ENCODE measurements at places on chromosomes 7 and 10. TPM values are rescaled to one million over a fixed set of nuclear protein-coding genes. Genes with fewer than 3 reads are reported as not detected.

GTF2IRD2 gene
- total RNA-seq = 2.9 TPM

- H3K36me3 ChIP-seq = no peaks in the 10 kb centered on the region
- DNase-seq = peak; percentile 72
- no peak overlapping the region for H3K27ac ChIP-seq
- no peak overlapping the region for H3K4me3 ChIP-seq
- H3K4me1 ChIP-seq = no peaks in the 10 kb centered on the region
Measured at GRCh38 chr7:19121977-19122588, 4.6 kb upstream of the TWIST1 start.

- DNase-seq = peak; percentile 11
- H3K27ac ChIP-seq = no peak overlapping the region
- H3K4me1 ChIP-seq = no peaks in the 10 kb centered on the region
- no peaks in the 10 kb centered on the region for H3K36me3 ChIP-seq
Measured at GRCh38 chr7:23938937-23939552, 229.0 kb downstream of the STK31 start.

DNA sequence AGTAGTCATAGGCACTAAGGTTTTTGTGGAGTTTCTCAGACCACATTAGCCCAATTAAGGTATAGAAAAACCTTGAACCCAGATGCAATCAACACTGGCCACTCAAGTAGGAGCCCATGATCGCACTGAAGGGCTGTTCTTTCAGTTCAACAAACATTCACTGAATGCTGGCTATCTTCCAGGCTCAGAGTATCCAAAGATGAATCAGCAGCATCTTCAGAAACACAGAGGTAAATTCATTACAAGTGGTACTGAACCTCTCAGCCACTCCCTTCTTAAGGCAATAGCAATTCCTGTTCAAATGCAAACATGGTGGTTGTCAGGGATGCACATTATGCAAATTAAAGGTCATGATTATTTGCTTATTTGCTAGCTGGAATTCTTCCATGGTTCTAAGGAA is 17.1 kb downstream of the KCNK18 start:
- no peaks in the 10 kb centered on the region for H3K36me3 ChIP-seq
- no peak overlapping the region for H3K27ac ChIP-seq
- H3K4me3 ChIP-seq = no peak overlapping the region
- H3K27me3 ChIP-seq = peaks cover 10% of the 10 kb centered on the region
- DNase-seq = peak; percentile 17

- H3K27me3 ChIP-seq = peaks cover 2% of the 10 kb centered on the region
- no peak overlapping the region for H3K27ac ChIP-seq
- DNase-seq = peak; percentile 87
- H3K4me1 ChIP-seq = peaks cover 3% of the 10 kb centered on the region
- H3K4me3 ChIP-seq = no peak overlapping the region
Measured at GRCh38 chr10:123997486-123998196, 95.8 kb downstream of the CHST15 start.

- peaks cover 47% of the 10 kb centered on the region for H3K4me1 ChIP-seq
- H3K27me3 ChIP-seq = no peaks in the 10 kb centered on the region
- DNase-seq = peak; percentile 73
- H3K36me3 ChIP-seq = no peaks in the 10 kb centered on the region
- no peak overlapping the region for H3K4me3 ChIP-seq
Measured at GRCh38 chr10:69839696-69840345, 38.1 kb downstream of the COL13A1 start.

DNA sequence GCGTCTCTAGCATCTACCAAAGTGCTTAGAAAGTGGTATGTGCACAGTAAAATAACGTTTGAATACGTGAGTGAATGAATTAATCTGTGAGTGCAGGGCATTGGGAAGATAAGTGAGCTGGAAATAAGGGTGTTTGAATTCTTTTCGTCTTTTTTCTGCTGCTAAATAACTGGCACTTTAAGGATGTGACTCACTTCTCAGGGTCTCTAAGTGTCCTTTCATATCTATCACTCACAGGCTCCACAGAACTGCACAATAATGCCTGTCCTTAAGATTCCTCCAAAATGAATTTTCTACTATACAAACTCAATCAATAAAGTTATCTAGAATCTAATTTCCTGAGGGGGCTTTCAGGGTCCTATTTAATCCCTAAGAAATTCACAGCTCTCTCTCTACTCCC is 3.2 kb upstream of the DGKB start:
- H3K36me3 ChIP-seq = no peaks in the 10 kb centered on the region
- no peak for DNase-seq
- H3K4me3 ChIP-seq = no peak overlapping the region
- no peak overlapping the region for H3K27ac ChIP-seq
- H3K4me1 ChIP-seq = no peaks in the 10 kb centered on the region

GRCh38 chr10:34489973-34490745 is 324.9 kb downstream of the PARD3 start:
- no peak overlapping the region for H3K27ac ChIP-seq
- H3K36me3 ChIP-seq = no peaks in the 10 kb centered on the region
- DNase-seq = peak; percentile 64
- no peak overlapping the region for H3K4me3 ChIP-seq

LRRD1 gene
- under 0.01 TPM for total RNA-seq

- H3K4me1 ChIP-seq = no peaks in the 10 kb centered on the region
- H3K4me3 ChIP-seq = no peak overlapping the region
- H3K36me3 ChIP-seq = no peaks in the 10 kb centered on the region
- no peak for DNase-seq
- H3K27ac ChIP-seq = no peak overlapping the region
- no peaks in the 10 kb centered on the region for H3K27me3 ChIP-seq
Measured at GRCh38 chr7:20578257-20578771, 37.2 kb upstream of the ABCB5 start.

LRIT1 gene
- total RNA-seq = not detected

ZNF853 gene
- 3.3 TPM for total RNA-seq

DNA sequence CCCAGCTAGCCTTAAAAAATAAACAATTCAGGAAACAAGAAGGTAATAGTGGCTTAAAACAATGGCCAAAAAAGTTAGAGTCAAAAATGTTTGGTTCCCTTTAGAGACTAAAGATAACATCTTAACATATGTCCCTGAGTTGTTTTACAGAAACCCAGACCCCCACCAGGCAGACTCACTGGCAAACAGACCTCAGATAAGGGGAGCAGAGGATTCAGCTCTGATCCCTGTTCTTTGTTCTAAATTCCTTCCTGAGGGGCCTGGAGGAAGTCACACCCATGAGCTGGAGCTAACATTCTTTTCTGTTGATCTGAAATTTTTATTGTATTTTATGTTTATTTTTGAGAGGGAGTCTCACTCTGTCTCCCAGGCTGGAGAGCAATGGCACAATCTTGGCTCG is 247.2 kb downstream of the USP6NL start:
- no peak for DNase-seq
- no peaks in the 10 kb centered on the region for H3K36me3 ChIP-seq
- no peaks in the 10 kb centered on the region for H3K4me1 ChIP-seq
- no peak overlapping the region for H3K27ac ChIP-seq
- H3K4me3 ChIP-seq = no peak overlapping the region
- H3K27me3 ChIP-seq = no peaks in the 10 kb centered on the region

- peaks cover 20% of the 10 kb centered on the region for H3K4me1 ChIP-seq
- no peak for DNase-seq
- no peaks in the 10 kb centered on the region for H3K27me3 ChIP-seq
- no peak overlapping the region for H3K4me3 ChIP-seq
Measured at GRCh38 chr7:135710417-135711138, 17.4 kb downstream of the SLC13A4 start.

GRCh38 chr7:140261522-140261921 is 84.7 kb upstream of the KDM7A start:
- H3K4me3 ChIP-seq = no peak overlapping the region
- H3K36me3 ChIP-seq = no peaks in the 10 kb centered on the region
- peaks cover 42% of the 10 kb centered on the region for H3K27me3 ChIP-seq
- DNase-seq = no peak
